Omental fat pad (tissue), 4 donors: ENCODE measurements at places on chromosomes 3 and 15. TPM values are rescaled to one million over a fixed set of nuclear protein-coding genes. Genes with fewer than 3 reads are reported as not detected.

DNA sequence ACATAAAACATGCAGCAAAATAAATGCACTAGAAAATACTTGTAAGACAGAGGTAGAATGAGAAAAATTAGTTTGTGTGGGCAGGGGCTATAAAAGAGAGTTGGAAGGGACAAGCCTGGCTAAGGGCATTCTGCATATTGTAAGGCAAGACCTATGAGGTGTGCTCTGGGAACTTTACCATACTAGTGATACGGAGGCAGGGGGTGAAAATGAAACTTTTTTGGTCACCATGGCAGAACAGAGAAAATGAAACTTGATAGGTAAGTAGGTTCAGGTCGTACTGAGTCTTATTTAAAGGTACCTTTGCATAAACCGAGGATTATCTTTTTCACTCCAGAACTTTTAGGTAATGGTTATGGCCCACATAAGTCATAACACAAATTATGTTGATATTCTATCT, 74.7 kb upstream of the ACKR4 start:
- DNase-seq = no peak

The CILP gene
- 27.2 TPM for total RNA-seq

The MITF gene
- total RNA-seq = 27.7 TPM

DNA sequence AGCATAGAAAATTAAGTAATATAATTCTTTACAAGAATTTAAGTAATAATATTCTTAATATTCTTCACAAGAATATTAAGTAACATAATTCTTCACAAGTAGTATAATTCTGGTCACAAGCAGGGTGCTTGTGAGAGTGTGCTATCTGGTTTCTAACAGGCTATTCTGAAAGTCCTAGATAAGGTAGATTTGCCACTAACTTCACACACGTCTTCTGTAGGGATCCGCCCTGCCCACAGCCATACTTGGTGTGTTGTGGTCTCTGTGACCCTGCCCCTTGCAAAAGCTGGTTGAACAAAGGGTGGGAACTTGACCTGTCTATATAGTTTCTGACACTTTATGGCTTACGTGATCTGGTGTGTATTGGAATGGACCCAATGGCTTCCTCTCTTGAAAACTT, 253.4 kb upstream of the MDFIC2 start:
- DNase-seq = no peak

DNA sequence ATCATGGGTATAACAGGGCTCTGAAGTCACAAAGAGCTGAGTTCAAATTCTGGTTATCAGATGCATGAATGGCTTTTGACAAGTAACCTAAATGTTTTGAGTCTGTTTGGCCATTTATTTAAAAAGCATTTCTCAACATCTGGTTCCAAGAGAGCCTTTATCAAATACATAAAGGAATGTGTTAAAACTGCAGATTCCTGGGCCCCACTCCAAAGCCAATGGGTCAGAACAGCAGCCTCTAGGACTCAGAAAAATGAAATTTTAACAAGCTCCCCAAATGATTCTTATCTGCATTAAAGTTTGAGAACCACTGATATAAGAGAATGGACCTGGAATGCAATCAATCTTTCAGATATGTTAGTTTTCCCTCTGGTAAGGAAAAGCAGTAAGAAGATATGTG, 3.4 kb downstream of the B4GALT4 start:
- DNase-seq = no peak
